B cell (primary cell): ENCODE measurements at places on chromosomes 12 and 14. TPM values are rescaled to one million over a fixed set of nuclear protein-coding genes. Genes with fewer than 3 reads are reported as not detected.
A peak's percentile ranks its signal among the peaks of the same experiment; 100 is the strongest.

DAO gene
- not detected in 2 replicates for total RNA-seq

MMP14 gene
- 3.5 and 5.2 TPM in 2 replicates for total RNA-seq

SLC6A13 gene
- total RNA-seq, result 0.19 and 0.22 TPM in 2 replicates

NEDD8 gene
- total RNA-seq, result 86.6 and 98.5 TPM in 2 replicates

NTS gene
- not detected in 2 replicates for total RNA-seq

TPPP2 gene
- not detected in 2 replicates for total RNA-seq

KCNC2 gene
- not detected in 2 replicates for total RNA-seq

PHC1 gene
- total RNA-seq, result 59.8 and 64.2 TPM in 2 replicates

DNA sequence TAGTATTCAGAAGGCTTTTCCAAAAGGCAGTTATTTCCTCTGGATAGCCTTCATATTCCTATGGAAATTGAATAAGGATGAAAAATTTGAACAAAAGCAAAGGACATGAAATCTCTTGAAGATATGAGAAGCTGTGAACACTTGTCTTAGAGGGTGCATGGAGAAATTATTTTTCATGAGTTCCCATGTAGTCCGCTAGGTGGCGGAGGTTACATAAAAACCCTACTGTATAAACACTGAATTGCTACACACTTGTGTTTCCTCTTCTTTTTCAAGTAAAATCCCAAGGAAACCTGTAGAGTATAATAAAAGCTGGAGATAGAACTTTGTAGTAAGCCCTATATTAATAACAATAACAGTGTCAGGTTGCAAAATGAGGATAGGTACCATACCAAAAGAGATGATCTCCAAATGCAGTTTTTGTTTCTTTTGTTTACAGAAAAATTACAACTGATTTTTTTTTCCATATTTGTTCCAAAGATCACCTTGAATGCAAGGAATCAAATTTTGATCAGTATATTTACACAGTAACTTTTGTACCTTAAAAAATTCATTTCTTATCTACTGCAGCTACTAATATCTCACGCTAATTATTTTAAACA is 37.8 kb upstream of the OR4E1 start:
- no peak overlapping the region for H3K27ac ChIP-seq
- peak; percentile 43 for DNase-seq
- H3K4me1 ChIP-seq, result no peaks in the 10 kb centered on the region
- no peaks in the 10 kb centered on the region for H3K36me3 ChIP-seq

GRCh38 chr14:33674927-33675326 is 275.9 kb downstream of the EGLN3 start:
- no peaks in the 10 kb centered on the region for H3K36me3 ChIP-seq
- no peak overlapping the region for H3K27ac ChIP-seq
- no peak overlapping the region for H3K4me3 ChIP-seq

GRCh38 chr12:109709401-109709991 is 4.1 kb upstream of the FAM222A start:
- peaks cover 6% of the 10 kb centered on the region for H3K27me3 ChIP-seq
- no peak overlapping the region for H3K4me3 ChIP-seq
- no peaks in the 10 kb centered on the region for H3K36me3 ChIP-seq
- no peak for DNase-seq
- H3K4me1 ChIP-seq, result peaks cover 3% of the 10 kb centered on the region
- no peak overlapping the region for H3K27ac ChIP-seq

DNA sequence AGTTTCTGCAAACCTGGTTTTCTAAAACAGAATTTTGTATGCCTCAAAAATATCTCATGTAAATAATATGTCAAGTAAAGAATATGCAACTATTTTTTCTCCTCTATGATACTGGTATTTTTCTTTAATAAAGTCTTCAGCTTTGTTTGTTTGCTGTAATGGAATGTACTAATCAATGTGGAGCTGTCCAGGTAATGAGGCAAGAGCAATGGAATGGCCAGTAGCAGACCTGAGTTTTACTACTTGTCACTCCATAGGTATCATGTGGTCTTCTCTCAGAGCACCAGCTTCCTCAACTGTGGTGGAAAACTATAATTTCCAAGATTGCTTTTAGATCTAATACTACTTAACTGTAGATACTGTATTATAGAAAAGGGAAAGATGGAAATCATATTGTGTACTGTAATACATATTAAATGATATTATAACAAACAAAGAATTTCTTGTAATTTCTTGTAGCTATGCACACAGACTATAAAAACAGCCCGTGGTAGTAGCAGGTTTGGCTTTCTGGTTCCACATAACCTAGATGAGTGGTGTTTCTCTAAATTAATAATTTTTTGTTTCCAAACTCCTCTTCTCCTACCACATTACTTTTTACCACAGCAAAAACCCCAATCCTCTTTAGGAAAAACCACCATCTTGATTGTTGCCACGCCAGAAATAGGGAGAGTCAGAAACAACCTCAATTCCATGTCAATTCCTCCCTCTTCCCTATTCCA is 70.6 kb downstream of the KIF21A start:
- no peaks in the 10 kb centered on the region for H3K36me3 ChIP-seq
- no peak overlapping the region for H3K27ac ChIP-seq
- DNase-seq, result no peak
- H3K27me3 ChIP-seq, result no peaks in the 10 kb centered on the region
- H3K4me3 ChIP-seq, result no peak overlapping the region

DNA sequence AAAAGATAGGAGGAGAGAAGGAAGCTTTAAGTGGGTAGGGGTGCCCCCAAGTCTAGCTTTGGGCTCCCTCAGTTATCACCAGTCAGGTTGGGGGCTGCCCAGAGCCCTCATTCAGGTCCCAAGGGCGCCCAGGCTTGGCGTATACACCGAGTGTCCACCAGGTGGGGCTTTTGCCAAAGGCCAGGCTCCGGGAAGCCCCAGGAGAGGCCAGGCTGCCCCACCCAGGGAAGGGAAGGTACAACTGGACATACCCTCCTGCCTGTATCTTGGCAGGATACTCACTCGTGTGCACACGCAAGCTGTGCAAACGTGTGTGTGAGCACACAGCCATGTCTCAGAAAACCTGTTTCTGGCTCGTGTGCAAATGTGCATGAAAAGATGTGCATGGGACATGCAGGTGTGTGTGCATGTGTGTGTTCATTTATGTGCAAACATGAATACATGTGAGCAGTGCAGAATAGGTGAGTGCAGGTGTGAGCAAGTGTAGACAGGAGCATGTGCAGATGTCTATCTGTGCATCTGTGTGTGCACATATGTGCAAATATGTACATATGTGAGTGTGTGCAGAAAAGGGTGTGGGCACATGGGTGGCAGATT is 103.9 kb upstream of the MYL2 start:
- no peaks in the 10 kb centered on the region for H3K36me3 ChIP-seq
- DNase-seq, result peak; percentile 44
- H3K4me3 ChIP-seq, result no peak overlapping the region
- no peak overlapping the region for H3K27ac ChIP-seq

DNA sequence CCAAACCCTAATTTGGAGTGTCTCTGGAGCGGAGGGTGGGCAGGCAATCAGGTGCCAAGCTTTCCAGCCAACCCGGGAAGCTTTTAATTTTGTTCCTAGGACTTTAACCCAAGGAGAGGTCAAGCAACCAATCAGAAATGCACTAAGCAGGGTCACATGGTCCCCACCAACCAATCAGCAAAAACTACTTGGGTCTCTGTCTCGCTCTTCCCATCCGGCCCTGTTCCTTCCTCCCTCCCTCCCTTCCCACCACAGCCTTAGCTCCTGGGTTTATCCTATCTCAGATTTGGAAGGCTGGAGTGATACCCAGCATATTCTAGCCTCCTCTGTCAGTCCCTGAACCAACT is 7.3 kb downstream of the HOXC5 start:
- H3K4me1 ChIP-seq, result no peaks in the 10 kb centered on the region
- no peak overlapping the region for H3K4me3 ChIP-seq
- H3K36me3 ChIP-seq, result no peaks in the 10 kb centered on the region
- no peak for DNase-seq
- H3K27me3 ChIP-seq, result no peaks in the 10 kb centered on the region

GRCh38 chr14:61103541-61104339 is 122.7 kb downstream of the SLC38A6 start:
- H3K27me3 ChIP-seq, result no peaks in the 10 kb centered on the region
- peak overlapping the region; percentile 18 for H3K27ac ChIP-seq
- no peak overlapping the region for H3K4me3 ChIP-seq
- H3K36me3 ChIP-seq, result no peaks in the 10 kb centered on the region

DNA sequence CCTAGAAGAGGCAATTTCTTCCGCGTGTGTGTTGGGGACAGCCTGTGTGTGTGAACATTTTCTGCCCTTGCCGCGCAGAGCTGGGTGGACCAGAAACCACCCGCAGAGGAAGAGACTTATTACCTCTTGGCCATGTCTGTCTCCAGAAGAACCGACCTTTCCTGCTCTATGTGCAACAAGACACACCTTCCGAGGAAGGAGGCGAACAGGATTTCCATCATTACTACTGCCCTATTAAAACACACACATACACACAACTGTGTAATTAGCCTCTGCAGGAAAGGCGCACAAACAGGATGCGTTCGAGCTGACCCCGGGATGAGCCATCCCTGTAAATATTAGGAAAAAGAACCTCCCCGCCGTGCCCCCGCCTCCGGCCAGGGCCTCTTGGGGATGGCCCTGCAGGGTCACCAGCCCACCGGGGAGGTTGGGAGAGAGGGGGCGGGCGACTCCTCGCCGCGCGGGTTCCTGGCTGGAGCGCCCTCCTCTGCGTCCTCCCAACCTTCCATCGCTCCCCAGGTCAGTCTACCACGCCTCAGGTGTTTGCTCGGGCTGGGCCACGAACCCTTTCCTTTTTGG is 484 bp upstream of the PRKCH start:
- no peak overlapping the region for H3K27ac ChIP-seq
- H3K4me3 ChIP-seq, result peak overlapping the region; percentile 56
- no peaks in the 10 kb centered on the region for H3K36me3 ChIP-seq

DNA sequence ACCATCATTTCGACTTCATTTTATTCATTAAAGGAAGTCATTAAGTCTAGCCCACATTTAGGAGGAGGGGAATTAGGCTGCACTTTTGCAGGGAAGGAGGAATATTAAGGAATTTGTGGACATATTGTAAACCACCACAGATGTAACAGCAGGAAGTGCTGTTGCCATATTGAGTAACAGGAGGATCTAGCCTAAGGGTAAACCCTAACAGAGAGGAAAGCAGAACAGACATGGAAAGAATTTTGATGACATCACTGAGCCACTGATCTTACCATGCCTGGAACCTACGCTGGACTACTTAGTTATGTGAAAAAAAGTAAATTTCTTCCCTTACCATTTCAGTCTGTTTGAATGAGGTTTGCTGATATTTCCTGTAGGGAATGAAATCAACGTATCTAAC is 100.7 kb upstream of the ATF7IP start:
- no peaks in the 10 kb centered on the region for H3K36me3 ChIP-seq
- H3K27me3 ChIP-seq, result no peaks in the 10 kb centered on the region
- no peak for DNase-seq

DNA sequence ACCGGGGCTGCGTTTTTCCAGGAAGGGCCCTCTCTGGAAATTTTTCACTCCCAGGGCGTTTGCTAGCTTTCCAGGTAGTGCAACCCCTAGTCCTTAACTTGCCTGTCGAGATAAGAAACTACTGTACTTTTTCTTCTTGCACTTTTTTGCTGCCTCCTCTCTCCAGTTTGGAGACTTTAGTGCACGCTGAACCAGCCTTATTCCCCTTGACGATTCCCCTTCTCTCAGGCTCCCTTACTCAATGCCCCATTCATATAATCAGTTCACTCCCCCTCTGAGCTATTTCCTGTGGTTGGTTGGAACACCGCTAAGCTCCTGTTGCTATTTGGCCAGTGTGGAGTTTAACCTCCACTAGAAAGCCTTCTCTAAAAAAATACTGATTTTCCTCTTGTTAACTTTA is 682 bp downstream of the CREBL2 start:
- H3K27me3 ChIP-seq, result no peaks in the 10 kb centered on the region
- H3K4me3 ChIP-seq, result peak overlapping the region; percentile 65
- no peaks in the 10 kb centered on the region for H3K36me3 ChIP-seq
- DNase-seq, result no peak
- peaks cover 24% of the 10 kb centered on the region for H3K4me1 ChIP-seq

GRCh38 chr14:39628087-39628486 is 195.9 kb upstream of the FBXO33 start:
- no peaks in the 10 kb centered on the region for H3K27me3 ChIP-seq
- H3K4me1 ChIP-seq, result no peaks in the 10 kb centered on the region
- no peak overlapping the region for H3K4me3 ChIP-seq
- no peak overlapping the region for H3K27ac ChIP-seq

GRCh38 chr14:72270147-72270727 is 338.0 kb downstream of the RGS6 start:
- no peak overlapping the region for H3K27ac ChIP-seq
- no peaks in the 10 kb centered on the region for H3K4me1 ChIP-seq
- no peaks in the 10 kb centered on the region for H3K36me3 ChIP-seq
- no peak for DNase-seq
- H3K4me3 ChIP-seq, result no peak overlapping the region

DNA sequence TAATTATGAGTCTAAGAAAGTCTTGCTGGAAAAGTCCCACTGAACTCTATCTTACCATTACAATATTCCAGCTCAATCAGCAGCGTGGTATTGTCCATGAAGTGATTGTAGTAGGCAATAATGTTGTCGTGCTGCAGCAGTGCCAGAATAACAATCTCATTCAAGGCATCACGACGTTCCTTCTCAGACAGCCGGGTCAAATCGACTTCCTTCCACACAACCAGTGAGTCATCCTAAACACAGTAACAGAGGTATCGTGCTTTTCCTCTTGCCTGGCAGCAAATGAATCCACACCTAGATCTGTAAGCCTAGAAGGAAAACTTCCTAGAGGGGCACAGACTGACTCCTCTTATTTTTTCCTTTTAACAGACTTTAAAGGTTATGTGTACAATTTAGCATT is 2.9 kb downstream of the NEK9 start:
- H3K36me3 ChIP-seq, result peaks cover 4% of the 10 kb centered on the region
- no peak for DNase-seq
- H3K4me3 ChIP-seq, result no peak overlapping the region

GRCh38 chr14:90483571-90483974 is 86.7 kb downstream of the CALM1 start:
- no peaks in the 10 kb centered on the region for H3K4me1 ChIP-seq
- no peaks in the 10 kb centered on the region for H3K27me3 ChIP-seq
- H3K4me3 ChIP-seq, result no peak overlapping the region

- no peaks in the 10 kb centered on the region for H3K36me3 ChIP-seq
- no peak for DNase-seq
- H3K27me3 ChIP-seq, result no peaks in the 10 kb centered on the region
- H3K4me1 ChIP-seq, result no peaks in the 10 kb centered on the region
- H3K27ac ChIP-seq, result no peak overlapping the region
- no peak overlapping the region for H3K4me3 ChIP-seq
Observed at GRCh38 chr12:58359084-58359483, 417.7 kb downstream of the ATP23 start.

GRCh38 chr14:34398024-34398423 is 64.0 kb downstream of the SPTSSA start:
- H3K4me3 ChIP-seq, result no peak overlapping the region
- H3K27me3 ChIP-seq, result no peaks in the 10 kb centered on the region
- H3K4me1 ChIP-seq, result no peaks in the 10 kb centered on the region
- DNase-seq, result no peak

- no peak overlapping the region for H3K27ac ChIP-seq
- no peaks in the 10 kb centered on the region for H3K27me3 ChIP-seq
- no peak for DNase-seq
- H3K36me3 ChIP-seq, result no peaks in the 10 kb centered on the region
- peaks cover under 1% of the 10 kb centered on the region for H3K4me1 ChIP-seq
- H3K4me3 ChIP-seq, result no peak overlapping the region
Observed at GRCh38 chr12:41527534-41528116, 339.5 kb downstream of the PDZRN4 start.

- DNase-seq, result no peak
- H3K4me1 ChIP-seq, result no peaks in the 10 kb centered on the region
- H3K27me3 ChIP-seq, result no peaks in the 10 kb centered on the region
- no peak overlapping the region for H3K4me3 ChIP-seq
Observed at GRCh38 chr14:99764222-99764706, 28.9 kb upstream of the EML1 start.

GRCh38 chr12:131921866-131922769 is 7.0 kb upstream of the PUS1 start:
- no peak overlapping the region for H3K27ac ChIP-seq
- peaks cover 33% of the 10 kb centered on the region for H3K4me1 ChIP-seq
- no peak overlapping the region for H3K4me3 ChIP-seq
- no peaks in the 10 kb centered on the region for H3K27me3 ChIP-seq
